ENCODE measurements at places on chromosomes 1 and 21.

- DNase-seq, result no peak
Measured at GRCh38 chr1:14215151-14215550, 383.3 kb upstream of the KAZN start.

DNA sequence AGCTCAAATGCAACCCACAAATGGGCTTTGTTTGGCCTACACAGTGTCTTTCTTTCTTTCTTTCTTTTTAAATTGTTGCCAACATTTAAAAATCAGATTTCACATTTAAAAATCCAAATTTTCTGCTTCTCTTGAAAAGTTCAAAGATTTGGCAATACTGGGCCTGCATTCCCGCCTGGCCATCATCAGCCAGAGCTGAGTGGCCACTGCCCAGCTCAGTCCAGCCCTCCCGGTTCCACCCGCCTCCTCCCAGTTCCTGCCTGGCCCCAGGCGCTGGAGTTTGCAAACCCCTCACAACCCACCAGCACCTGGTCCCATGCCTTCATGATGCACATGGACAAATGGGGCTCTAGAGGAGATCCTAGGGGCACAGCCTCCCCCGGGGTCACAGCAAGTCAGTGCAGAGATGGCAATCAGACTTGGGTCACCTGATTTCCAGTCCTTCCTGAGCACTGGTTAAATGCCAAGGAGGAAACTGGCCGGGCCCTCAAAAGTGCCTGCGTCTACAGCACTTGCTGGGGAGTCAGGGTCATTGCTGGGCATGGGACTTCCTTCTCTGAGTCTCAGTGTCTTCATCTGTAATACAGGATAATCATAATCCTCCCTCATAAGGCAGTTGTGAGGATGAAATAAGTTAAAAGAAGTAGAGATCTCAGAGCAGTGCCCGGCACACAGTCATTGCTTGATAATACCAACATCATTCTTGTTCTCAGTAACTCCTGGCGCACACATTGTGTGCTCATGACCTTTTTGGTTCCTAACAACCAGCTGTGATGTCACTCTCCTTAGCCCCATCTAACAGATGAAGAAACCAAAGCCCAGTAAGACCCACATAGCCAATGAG lies 41.0 kb upstream of the LAPTM5 start:
- DNase-seq, result no peak

- no peak for DNase-seq
Measured at GRCh38 chr1:174131032-174131638, 28.2 kb upstream of the RABGAP1L start.

GRCh38 chr1:221736714-221737113 lies 5.2 kb downstream of the DUSP10 start:
- DNase-seq, result no peak

DNA sequence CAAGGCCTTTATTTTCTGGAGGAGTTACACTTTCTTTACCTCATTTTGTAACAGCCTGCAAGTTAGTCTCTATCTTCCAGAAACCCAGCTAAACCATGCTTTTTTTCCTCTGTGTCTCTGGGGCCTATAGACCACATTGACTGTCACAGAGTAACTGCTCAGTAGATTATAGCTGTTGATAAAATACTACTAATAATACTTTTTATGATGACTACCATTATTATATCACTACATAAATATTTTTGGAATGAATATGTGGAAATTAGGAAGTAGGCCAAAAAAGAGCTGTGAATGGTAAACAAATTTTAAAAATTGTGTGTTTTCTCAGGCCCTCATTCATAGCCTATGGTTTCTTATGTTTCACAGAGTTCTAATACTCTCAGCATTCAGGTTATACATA lies 233.1 kb upstream of the USP24 start:
- DNase-seq, result no peak

- no peak for DNase-seq
Measured at GRCh38 chr1:235327559-235328270, at the start of gene ARID4B. Gene ARID4B (minus strand): TSS chr1:235328179. CDS start chr1:235326919, 1,260 bp downstream.

- no peak for DNase-seq
Measured at GRCh38 chr21:22174746-22175145, 1176.5 kb downstream of the NCAM2 start.

- DNase-seq, result no peak
Measured at GRCh38 chr1:113857776-113858175, 13.7 kb downstream of the PTPN22 start.

DNA sequence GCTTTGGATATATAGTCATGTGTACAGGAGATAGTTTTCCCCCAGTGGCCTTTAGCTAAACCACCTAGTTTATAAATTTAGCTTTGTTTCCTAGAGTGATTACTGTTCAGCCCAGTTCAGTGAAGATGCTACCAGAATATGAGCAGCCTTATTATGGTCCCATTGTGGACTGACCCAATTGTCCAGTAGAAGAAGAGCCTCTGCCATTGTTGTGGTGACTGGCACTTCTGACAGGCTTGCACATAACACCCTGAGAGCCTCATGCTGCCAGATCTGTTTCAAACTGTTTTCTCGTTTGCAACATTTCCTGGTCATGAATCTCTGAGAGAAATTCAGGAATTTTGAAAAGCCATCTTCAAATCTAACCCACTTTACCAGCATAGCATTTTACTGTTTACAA lies 20.6 kb downstream of the KPNA6 start:
- DNase-seq, result no peak

- DNase-seq, result no peak
Measured at GRCh38 chr1:235331401-235331800, 3.0 kb downstream of the GGPS1 start.

DNA sequence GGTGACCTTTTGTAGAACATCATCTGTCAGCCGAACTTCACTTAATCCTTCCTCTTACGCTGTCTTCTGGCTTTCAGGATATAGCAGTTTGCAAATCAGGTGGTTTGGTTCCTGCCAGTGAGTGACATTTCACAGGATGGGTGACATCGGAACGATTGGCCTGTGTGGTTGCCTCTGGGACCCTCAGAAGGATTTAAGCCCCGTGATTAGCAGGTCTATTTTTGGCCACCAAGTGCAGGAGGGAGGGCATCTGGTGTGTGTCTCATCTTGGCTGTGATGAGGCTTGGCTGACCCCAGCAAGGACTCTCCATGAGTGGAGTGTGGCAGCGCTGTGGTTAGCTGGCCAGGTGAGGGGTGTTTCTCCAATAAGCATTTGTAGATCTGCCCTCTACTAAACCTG lies 407.6 kb upstream of the VAMP3 start:
- no peak for DNase-seq

GRCh38 chr1:183812128-183812527 lies 7.2 kb downstream of the RGL1 start:
- DNase-seq, result no peak

- DNase-seq, result no peak
Measured at GRCh38 chr1:33918368-33918767, 54.5 kb downstream of the HMGB4 start.

- no peak for DNase-seq
Measured at GRCh38 chr21:43278766-43279577, 110.2 kb downstream of the CRYAA start.

- no peak for DNase-seq
Measured at GRCh38 chr21:42012344-42012743, 2.2 kb upstream of the ZBTB21 start.

- DNase-seq, result no peak
Measured at GRCh38 chr1:101451888-101452287, 215.1 kb downstream of the S1PR1 start.

DNA sequence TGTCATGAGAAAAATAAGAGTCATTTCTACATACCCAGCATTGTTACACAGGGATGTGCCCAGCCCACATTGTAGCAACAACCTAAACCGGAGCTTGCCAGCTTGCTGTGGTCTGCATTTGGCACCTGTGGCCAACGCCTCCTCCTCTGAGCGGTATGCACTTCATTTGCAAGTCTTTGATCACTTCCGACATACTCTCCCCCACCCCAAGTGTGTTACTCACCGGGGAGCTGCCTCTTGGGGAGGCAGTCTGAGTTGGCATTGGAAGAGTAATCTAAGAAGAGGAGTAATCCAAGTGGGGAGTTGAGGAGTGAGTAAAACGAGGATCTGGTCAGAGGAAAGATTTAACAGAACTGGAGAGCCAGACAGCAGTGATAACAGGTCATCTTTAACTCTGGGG lies 3.8 kb downstream of the BCL9 start:
- DNase-seq, result peak; percentile 86

DNA sequence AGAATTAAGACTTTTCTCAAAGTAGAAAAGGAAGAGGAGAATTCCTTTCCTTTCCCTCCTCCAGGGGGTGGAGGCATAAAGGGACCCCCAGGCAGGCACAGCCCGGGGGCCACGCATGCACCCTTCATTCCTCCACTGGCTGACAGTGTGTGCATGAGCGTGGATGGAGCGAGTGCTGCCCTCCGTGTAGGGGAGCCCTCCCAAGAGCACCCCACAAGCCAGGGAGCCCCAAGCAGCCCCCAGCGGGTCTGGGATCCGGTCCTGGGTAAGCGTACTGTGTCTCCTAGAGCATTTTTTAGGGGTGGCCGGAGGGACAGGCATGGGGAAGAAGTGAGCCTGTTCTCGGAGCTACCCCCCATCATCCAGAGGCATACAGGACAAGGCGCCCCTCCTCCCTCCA lies 120.5 kb downstream of the SIK1 start:
- no peak for DNase-seq

DNA sequence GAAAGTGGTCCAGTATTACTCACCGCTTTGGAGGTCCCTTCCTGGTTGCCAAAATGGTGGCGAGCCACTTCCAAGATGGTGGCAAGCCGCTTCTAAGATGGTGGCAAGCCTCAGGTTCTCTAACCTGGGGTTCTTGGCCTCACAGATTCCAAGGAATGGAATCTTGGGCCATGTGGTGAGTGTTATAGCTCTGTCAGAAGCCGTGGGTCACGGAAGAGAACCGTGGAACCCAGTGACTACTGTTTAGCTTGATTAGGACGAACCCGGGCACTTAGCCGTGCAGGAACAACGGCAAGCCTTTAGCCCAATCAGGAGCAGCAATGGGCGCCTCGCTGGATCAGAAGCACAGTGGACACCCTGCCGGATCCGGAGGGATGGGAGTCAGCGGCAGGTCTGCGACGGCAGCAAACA lies 356.2 kb upstream of the TMPRSS15 start:
- DNase-seq, result no peak

GRCh38 chr1:178271471-178271870 lies 177.6 kb downstream of the RASAL2 start:
- no peak for DNase-seq

DNA sequence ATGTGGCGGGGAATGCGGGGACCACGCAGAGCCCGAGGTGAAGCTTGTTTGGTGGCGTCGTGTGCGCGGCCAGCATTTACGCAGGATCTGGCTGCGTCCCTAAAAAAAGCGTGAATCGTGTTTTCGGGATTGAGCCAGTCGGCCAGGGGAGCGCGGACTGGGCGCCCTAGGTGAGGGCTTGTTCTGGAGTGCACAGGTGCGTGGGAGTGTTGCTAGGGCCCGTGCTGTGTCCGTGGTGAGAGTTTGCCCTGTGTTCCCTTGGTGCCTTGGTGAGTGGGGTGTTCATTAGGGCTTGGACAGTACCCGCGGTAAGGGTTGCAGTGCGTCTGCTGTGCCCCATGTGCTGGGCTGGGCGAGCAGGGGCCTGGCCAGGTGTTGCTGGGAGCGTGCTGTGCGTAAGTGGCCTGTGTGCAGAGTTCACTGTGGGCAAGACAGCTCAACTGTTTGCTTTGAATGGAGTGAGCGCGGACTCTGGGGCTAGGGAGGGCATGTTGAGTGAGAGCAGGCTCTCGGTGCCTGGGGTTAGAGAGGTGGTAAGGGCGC lies 673 bp downstream of the CD46 start:
- DNase-seq, result no peak

DNA sequence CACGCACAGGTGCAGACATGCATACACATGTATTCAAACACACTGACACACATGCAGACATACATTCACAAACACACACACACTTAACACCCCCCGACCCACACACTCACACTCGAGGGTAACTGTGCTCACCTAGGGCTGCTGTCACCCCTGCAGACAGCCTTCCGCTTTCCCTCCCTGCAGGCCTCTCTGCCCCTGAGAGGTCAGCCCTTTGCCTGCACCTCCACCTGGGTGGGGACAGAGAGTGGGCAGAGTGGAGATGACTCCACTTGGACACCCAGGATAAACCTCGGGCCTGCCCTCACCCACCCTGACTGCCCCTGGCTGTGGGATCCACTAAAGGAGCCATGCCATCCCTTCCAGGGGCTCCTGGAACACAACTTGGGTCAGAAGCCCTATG lies 264.3 kb downstream of the PTPRU start:
- no peak for DNase-seq

DNA sequence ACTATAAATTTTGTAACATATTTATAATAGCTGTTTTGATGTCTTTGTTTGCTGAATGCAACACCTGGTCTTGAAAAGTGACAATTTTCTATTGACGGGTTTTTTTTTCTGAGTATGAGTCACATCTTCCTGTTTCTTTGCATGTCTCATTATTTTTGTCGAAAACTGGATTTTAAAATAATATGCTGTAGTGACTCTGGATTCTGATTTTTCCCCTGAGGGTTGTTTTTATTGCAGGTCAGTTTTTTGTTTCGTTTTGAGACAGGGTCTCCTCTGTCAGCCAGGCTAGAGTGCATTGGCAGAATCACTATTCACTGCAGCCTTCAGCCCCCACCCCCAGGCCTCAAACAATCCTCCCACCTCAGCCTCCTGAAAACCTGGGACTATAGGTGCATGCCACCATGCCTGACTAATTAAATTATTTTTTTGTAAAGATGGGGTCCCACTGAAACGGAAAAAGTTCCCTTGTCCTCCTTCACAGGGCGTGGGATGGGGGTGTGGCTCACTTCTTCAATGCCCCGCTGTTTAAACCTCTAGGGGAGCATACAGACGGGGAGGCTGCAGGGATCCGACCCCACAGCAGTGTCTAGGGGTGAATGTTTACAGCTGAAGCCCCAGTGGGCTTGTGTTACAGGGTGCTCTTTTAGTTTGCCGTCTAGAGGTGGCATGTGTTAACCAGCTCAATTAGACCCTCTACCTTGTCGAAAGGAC lies 11.3 kb upstream of the PPIE start:
- DNase-seq, result no peak

- DNase-seq, result no peak
Measured at GRCh38 chr1:167426716-167427115, 91.6 kb downstream of the CD247 start.

DNA sequence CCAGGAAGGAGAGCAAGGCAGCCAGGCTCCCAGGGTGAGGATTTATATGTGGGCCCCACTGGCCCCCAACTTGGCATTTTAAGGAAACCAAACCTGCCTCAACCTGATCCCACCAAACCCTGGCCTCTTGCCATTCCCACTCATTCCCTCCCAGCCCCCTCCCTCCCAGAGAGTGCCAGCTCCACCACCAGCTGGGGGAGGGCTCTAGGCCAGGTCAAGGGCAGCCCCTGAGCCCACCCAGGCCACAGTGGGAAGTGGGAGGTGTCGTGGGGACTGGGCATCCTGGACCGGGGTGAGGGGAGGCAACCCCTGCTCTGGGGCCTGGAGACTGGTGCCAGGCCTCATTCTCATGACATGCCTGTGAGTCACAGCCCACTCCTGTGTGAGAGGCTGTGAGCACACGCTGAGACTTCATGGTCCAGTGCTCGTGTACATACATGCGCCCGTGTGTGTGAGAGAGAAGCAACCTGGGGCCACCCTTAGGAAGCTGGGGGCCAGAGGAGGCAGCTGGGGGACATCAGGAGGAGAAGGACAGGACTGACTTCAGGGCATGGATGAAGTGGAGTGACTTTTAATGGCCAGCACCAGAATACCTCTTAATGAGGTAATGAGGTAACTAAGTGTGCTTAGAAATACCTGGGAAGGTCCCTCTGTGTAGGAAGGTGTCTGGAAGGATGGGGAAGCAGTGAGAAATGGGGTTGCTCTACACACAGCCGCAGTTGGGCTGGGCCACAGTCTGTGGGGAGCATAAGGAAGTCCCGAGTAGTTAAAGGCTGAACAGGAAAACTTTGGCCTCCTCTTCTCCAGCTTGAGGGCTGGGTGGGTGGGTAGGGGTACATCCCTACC lies at the start of gene S100A2:
Gene S100A2, minus strand, starts transcription at position 316 of the 846 bp plus-strand sequence. CDS start 1,967 bp downstream, outside the sequence.
- DNase-seq, result peak; percentile 38

- no peak for DNase-seq
Measured at GRCh38 chr1:81391125-81391828, 409.5 kb upstream of the ADGRL2 start.
